GM23248 (cell line): ENCODE measurements at places on chromosomes 13 and 19. TPM values are rescaled to one million over a fixed set of nuclear protein-coding genes. Genes with fewer than 3 reads are reported as not detected.

Gene KLF16
- total RNA-seq = 8.9 and 11.0 TPM in 2 replicates

Gene KEAP1
- 93.2 and 99.5 TPM in 2 replicates for total RNA-seq

Gene PTGIR
- 18.0 and 21.1 TPM in 2 replicates for total RNA-seq

Gene CEACAM3
- not detected in 2 replicates for total RNA-seq

Gene CFAP97D2
- not detected in 2 replicates for total RNA-seq

Gene ZNF285
- total RNA-seq = 2.1 and 4.3 TPM in 2 replicates

Gene PROZ
- not detected in 2 replicates for total RNA-seq

Gene DCT
- not detected in 2 replicates for total RNA-seq

Gene SLC17A7
- total RNA-seq = not detected in 2 replicates

Gene PPFIA3
- total RNA-seq = 0.63 and 2.4 TPM in 2 replicates

GRCh38 chr13:96082640-96083039 is 7.3 kb upstream of the HS6ST3 start:
- DNase-seq = peak; percentile 40

- DNase-seq = no peak
Measured at GRCh38 chr19:50198431-50199258, 4.8 kb upstream of the MYH14 start.

GRCh38 chr19:2041683-2042484 is 9.2 kb downstream of the MKNK2 start:
- peak; percentile 86 for DNase-seq

- DNase-seq = peak; percentile 52
Measured at GRCh38 chr19:3665681-3666544, 34.4 kb downstream of the PIP5K1C start.

DNA sequence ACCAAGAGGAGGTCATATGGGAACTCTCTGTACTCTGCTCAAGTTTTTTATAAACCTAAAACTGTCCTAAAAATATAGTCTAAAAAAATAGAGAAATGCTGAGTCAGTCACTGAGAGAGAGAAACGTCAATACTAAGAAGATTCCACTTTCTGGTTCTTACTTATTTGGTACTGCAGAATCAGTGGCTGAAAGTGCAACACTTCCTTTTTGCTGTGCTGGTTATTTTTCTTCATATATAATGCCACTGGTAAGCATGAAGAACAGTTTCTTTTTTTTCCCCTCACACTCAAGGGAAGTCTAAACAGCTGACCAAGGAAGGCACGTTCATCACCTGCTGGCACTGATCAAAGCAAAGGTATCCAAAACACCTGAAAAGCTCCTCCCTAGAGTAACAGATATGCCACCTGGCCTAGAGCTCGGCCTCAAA is 44.3 kb upstream of the N4BP2L1 start:
- peak; percentile 21 for DNase-seq

DNA sequence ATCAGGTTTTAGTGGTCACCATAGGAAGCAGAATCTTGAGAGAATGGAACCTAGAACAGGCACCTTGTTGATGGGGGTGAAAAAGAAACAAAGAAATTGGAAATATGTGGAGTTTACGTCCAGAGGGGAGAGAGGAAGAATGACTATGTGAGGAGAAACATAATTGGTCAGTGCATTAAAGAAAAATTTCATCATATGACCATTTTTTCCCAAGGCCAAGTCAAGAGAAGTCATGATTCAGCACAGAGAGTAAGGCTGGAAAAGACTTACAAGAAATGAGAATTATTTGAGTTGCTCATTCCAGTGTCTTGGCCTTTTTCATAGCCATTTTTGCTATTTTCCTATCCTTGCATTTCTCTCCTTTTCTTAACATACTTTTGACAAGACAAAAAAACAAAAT is 421.7 kb downstream of the EFNB2 start:
- peak; percentile 23 for DNase-seq

DNA sequence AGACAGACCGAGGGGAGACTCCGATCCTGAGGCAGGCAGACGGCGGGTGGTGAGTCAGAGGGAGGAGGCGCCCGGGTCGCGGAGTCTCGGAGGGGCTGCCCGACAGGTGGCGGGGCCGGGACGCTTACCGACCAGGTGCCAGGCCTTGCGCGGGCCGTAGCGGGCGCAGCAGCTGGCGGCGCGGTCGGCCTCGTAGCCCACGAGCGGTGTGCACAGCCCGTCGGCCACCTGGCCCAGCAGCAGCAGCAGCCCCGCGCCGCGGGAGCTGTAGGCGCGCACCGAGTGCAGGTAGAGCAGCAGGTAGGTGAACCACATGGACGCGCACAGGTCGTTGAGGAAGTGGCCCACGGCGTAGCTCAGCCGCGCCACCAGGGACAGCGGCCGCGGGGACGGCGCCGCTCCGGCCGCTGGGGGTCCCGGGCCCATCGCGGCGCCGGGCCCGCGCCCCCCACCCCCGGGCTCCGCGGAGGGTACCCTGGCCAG is 367 bp downstream of the MFSD12 start:
- peak; percentile 72 for DNase-seq

- DNase-seq = no peak
Measured at GRCh38 chr13:53144826-53145225, 116.2 kb downstream of the OLFM4 start.

GRCh38 chr13:67489016-67489415 is 258.9 kb upstream of the PCDH9 start:
- no peak for DNase-seq

GRCh38 chr19:45792470-45793177 is at the start of gene DMWD:
Gene DMWD (minus strand): TSS chr19:45792845. CDS start chr19:45792756, 89 bp downstream.
- DNase-seq = peak; percentile 100

- peak; percentile 19 for DNase-seq
Measured at GRCh38 chr13:98664924-98665637, 87.4 kb downstream of the SLC15A1 start.

- peak; percentile 34 for DNase-seq
Measured at GRCh38 chr13:46641274-46642081, 88.5 kb downstream of the LRCH1 start.

GRCh38 chr19:43504426-43505185 is at the start of gene PHLDB3:
Gene PHLDB3 (minus strand): TSS chr19:43504746. CDS start chr19:43504118, 628 bp downstream.
- DNase-seq = peak; percentile 59

- DNase-seq = peak; percentile 43
Measured at GRCh38 chr19:52336791-52337381, 843 bp downstream of the ZNF610 start.

DNA sequence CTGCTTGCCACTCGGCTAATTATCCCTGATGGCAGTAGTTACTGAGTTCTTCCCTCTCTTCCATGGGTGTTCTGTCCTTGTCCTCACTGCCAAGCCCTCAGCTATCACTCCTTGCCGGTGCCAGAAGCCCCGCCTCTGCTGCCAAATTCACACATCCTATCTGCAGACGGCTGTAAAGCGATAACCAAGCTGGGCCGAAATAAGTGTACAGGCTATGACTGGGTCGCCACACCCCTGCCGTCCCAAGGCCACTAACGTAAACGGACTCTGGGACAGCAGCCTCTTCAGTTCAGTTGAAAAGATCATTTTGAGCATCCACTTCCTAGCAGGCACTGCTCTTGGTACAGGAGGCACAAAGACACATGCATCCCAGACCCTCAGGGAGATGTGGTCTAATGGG is 13.3 kb downstream of the SLC7A1 start:
- peak; percentile 38 for DNase-seq

DNA sequence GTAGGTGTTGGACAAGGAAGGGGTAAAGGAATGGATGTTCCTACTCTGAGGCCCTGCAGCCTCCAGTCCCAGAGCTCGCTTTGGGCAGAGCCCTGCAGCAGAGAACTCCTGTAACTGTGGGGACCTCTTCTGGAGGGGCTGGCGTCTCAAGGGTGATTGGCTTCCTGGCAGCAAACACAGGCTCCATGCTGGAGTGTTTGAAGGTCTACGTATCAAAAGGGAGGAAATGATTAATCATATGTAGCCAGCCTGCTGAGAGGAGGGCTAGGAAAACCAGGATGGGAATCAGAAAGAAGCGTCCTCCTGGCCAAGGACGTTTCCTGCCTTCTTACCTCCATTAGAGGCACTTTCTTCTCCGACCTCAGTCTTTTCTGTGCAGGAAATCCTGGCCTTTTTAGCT is 208.5 kb downstream of the TSHZ3 start:
- DNase-seq = peak; percentile 69

DNA sequence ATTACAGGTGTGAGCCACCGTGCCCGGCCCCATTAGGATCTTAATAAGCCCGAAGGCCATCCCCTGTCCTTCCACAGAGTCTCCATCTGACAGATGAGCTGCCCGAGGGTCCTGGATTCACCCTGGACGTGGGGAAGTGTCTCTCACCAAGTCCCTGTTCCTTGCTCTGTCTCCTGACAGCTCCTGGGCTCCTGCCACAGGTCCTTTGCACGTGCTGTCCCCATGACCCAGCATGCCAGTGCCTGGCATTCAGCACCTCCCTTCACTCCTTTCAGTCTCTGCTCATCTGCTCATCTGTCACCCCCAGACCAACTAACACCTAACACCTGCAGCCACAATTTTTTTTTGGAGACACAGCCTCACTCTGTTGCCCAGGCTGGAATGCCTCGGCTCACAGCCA is 14.5 kb downstream of the CERS1 start:
- DNase-seq = no peak

GRCh38 chr13:63731896-63732295 is 2316.2 kb upstream of the PCDH20 start:
- DNase-seq = no peak

DNA sequence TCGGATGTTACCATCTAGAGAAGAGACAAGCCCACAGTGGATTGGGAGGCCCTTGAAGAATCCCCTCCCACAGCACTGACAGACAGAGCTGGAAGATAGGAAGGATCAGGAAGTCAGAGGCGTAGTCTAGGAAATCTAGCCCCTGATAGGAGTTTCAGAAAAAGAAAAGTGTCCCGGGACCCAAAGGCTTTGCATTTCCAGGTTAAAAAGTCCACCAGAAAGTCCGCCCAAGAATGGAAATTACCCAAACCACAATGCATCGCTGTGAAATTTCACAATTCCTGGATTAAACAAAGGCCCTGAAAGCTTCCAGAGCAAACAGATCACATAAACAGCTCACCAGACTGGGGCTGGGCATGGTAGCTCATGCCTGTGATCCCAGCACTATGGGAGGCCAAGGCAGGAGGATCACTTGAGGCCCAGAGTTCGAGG is 146.9 kb downstream of the KDM4B start:
- DNase-seq = peak; percentile 65

DNA sequence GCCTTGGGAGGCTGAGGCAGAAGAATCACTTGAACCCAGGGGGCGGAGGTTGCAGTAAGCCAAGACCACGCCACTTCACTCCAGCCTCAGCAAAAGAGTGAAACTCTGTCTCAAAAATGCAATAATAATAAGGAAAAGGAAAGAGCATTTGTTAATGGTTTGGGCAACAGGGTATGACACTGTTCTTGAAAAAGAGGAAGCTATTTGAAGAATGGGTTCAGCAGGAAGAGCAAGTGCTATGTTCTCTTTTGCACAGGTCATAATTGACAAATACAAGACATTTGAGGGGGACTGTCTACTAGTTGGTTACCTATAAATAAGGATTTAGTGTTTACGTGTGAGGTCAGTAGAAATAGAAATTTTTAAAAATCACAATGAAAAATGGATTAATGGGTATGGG is 218.3 kb downstream of the DCT start:
- DNase-seq = no peak

DNA sequence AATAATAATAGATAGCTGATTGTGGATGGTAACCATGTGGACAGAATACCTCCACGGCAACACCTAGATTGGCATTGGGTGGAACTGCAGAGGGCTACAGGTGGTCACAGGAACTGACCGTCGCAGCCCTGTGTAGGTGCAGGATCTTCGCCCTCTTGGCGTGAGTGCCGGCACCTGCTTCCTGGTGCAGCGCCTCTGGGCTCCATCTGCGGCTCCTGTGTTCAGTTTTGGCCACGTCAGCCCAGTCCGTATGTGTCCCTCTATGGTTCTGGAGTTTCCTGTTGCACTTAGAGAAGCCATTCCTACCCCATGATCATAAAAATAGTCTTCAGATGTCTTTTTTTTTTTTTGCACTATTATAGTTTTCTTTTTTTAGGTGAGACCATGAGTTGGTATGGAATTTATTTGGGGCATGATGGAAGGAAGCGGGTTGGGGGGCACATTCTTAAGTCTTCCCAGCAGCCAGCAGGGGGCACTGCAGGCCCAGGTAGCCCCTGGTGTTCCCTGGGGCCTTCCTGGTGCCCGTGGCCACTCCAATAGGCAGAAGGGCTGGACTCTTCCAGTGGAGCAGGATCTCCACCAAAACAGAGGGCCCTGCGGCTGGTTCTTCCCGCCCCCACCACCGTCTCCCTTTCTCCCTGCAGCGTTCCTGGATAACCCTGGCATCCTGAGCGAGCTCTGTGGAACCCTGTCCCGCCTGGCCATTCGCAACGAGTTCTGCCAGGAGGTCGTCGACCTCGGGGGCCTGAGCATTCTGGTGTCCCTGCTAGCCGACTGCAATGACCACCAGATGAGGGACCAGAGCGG is 10.1 kb upstream of the SLC25A42 start:
- peak; percentile 60 for DNase-seq

- DNase-seq = peak; percentile 95
Measured at GRCh38 chr13:34357435-34358232, 539.7 kb downstream of the RFC3 start.

GRCh38 chr13:60061737-60062136 is 102.0 kb downstream of the DIAPH3 start:
- DNase-seq = no peak

DNA sequence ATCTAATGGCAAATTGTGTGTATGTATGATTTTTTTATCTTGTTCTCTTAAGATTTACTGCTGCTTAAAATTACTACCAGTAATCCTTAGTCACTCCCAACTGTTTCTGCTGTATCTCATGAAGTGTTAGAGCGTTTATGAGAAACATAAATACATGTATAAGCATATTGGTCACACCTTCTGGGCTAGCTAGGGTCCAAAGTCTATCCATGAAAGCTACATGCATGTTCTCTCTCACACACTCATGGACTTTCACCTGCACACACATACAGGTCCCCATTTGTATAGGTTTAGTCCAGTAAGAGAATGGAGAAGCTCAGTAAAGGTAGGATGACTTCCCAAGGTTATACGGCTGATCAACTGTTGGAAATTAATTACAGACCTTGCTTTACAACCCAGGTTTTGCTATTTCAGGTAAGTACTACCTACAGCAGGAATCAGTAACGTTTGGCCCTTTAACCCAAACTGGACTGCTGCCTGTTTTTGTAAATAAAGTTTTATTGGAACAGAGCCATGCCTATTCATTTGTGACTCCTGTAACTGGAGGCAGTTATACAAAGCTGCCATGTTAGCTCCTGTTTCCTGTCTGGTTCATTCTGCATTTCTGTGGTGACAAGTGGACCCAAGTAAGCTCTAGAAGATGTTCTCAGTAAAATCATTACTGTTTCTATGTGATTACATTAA is 15.3 kb downstream of the METTL21C start:
- no peak for DNase-seq

DNA sequence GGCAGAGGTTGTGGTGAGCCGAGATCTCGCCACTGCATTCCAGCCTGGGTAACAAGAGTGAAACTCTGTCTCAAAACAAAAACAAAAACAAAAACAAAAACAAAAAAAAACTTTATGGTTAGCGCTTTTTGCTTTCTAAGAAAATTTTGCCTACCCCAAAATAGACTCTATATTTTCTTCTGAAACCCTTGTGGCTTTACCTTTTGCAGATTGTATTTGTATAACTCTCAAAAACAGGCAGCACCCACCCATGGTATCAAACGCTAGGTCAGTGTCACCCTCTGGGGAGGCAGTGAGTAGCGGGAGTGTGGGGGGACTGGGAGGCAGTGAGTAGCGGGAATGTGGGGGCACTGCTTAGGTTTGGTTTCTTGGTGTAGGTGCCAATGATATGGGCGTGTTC is 7.5 kb upstream of the SLC39A3 start:
- no peak for DNase-seq
